ENCODE measurements at places on chromosomes 7 and 10. TPM values are rescaled to one million over a fixed set of nuclear protein-coding genes. Genes with fewer than 3 reads are reported as not detected.

GRCh38 chr10:125136087-125136486 lies 24.3 kb downstream of the CTBP2 start:
- DNase-seq: no peak

DNA sequence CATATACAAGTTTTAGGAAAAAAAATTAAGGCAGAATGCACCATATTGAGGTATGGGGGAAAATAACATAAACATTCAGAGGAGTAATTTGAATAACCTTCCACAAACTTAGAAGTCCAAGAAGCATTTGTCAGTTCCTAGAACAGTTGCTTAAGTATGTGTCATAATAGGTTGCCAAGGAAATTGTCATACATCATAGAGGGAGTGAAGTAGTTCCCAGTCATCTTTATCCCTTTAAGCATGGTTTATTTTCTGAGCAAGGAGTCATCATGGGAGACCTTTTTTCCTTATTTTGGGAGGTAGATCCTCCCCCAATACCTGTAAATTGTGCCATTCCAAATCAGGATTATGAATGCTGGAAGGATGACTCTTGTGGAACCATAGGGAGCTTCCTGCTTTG lies at the start of gene SSMEM1:
TSS of gene SSMEM1 (plus strand) at position 219 of the 400 bp plus-strand sequence. CDS start at position 270, 51 bp downstream.
- DNase-seq: no peak

DNA sequence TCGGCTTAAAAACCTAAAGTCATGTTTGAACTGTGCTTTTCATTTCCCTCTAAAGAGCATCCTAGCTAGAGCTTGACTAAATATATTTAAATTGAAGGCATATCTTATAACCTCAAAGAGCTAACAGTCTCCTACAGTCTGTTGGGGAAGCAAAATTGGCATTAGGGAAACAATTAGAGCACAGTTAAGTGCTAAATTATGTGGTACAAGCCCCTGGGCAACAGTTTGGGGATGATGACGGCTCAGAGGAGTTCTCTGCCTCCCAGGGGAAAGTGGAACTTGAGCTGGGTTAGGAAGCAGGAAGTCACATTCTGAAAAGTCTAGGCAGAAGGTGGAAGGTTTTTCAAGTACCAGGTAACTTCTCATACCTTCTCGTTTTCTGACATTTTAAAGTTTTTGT lies 18.6 kb upstream of the GOT1 start:
- no peak for DNase-seq

HOXA1 gene
- 0.40 TPM for total RNA-seq

- DNase-seq: no peak
Observed at GRCh38 chr7:155224116-155224811, 73.4 kb upstream of the INSIG1 start.

TMEM236 gene
- total RNA-seq: 0.46 TPM

DNA sequence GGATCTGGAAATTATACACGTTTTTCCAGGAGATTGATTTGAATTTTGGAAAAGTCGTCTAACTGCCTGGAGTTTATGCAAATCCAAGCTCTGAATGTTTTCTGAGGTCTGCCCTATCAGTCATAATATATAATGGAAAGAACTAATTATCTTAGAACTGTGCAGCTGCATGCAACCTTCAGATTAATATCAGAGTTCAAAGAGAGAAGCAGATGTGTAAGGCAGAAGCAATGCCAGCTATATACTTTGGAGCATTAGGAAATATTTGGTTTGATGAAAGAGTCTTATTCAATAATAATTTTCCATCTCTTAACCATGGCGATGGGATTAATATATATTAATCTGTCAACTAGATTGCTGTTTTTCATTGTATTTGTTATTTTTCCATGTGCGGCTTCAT lies 500.9 kb downstream of the NEBL start:
- no peak for DNase-seq

- no peak for DNase-seq
Observed at GRCh38 chr10:2680821-2681220, 386.5 kb upstream of the PFKP start.

- DNase-seq: no peak
Observed at GRCh38 chr10:117559712-117560111, 17.2 kb downstream of the EMX2 start.

GRCh38 chr7:101099969-101100781 lies 14.9 kb downstream of the TRIM56 start:
- DNase-seq: peak; percentile 93

GRCh38 chr7:50728184-50728583 lies 54.5 kb downstream of the GRB10 start:
- DNase-seq: no peak

DNA sequence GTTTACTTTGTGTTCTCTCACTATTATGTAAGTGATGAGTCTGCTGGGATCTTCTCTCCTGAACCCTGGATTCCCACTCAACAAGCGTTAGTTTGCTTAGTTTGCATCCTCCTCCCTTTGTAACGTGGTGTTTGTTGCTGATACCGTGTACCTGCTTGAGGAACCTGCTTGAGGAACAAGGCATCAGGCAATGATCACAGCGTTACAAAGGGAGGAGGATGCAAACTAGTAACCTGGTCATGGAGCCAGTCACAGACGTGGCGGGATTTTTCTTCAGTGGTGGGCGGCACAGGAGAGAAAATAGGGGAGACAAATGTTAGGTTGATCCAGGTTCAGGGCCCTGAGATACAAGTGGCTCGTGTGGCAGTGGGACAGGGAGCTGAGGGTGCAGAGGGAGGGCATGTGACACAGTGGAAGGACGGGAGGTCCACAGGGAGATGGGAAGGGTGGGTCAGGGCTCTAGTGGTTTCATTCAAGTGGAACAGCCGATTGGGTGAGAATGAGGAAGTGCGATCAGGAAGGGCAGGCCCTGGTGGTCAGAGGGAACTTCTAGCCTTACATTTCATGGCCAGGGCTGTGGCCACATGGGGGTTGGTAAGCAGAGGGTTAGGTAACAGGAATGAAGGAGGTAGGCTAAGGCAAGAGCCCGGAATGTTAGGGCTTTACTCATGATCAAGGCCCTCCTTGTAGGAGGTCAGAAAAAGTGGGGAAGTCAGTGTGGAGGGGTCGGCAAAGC lies 38.0 kb downstream of the SNX10 start:
- no peak for DNase-seq

GIMAP1 gene
- 5.1 TPM for total RNA-seq

DNA sequence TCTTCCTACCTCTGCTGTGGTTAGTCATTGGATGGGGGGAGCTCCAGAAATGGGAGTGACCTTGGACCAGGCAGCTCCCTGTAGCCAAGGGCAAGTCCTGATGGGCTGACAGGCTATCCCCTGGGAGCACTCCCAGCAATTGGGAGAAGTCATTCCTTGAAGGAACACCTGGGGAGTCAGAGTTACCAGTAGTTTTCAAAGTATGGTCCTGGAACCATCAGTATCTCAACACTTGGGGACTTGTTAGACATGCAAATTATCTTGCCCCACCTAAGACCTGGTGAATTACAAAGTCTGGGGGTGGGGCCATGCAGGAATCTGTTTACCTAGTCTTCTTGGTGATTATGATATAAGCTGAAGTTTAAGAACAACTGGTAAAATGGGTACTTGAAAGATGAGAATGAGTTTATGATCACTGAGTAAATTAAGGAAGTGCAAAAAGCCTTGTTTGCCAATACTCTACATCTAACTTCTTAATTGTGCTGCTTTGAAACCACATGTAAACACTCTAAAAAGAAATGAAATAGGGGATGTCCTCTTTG lies 287.3 kb upstream of the LRRN3 start:
- no peak for DNase-seq

GRCh38 chr10:20953120-20953519 lies 56.0 kb upstream of the NEBL start:
- no peak for DNase-seq

DNA sequence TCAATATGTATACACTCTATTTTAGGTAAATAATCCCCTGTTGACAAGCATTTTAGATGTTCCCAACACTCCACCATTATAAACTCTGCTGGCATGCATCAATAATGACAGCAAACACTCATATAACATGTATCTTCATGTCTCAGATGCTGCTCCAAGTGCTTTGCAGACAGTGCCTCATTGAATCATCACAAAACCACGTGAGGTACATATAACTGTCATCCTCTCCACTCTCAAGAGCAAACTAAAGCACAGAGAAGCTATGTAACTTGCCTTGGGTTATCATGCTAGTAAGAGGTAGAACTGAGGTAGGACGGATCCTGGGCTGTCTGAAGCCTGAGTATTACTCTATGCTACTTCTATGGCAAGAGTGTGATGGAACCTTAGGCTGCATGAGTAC lies 72.5 kb upstream of the GSDME start:
- DNase-seq: no peak

- no peak for DNase-seq
Observed at GRCh38 chr10:44043646-44044375, 341.1 kb downstream of the CXCL12 start.

DNA sequence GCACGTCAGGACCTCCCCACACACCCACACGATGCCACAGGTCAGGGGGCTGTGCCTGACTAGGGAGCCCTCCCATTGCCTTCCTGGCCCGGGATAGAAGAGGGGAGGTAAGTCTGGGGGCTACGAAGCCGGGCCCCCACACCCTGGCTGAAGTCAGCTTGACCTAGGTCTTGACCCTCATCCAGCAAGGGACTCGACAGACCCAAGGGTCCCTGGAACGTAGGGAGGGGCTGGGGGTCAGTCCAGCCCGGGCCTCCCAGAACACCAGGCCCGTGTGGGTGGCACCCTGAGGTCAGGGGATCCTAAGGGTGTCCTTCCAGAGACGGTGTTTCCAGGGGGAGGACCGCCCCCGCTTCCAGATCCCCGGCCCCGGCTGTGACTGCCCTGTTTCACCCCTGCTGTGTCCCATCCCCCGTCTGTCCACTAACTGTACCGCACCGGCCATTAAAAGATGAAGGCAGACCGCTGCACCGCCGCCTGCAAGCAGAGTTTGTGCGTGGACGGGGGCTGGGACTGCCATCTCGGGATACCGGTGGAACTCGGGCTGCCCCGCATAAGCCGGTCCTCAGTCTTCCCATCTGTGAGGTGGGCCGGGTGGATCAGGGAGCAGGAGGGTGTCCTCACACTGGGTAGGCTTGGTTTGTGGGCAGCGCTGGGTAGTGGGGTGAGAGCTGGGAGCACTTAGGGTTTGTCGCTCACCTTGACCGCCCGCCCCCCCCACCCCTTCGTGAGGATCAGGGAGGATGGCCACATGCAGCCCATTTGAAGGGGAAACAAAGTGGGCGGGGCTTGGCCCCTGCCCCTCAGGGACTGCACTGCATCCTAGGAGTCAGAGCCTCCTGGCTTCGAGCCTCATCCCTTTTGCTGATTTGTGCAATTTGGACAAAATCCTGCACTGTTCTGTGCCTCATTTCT lies 21.1 kb downstream of the SLC29A4 start:
- no peak for DNase-seq

DNA sequence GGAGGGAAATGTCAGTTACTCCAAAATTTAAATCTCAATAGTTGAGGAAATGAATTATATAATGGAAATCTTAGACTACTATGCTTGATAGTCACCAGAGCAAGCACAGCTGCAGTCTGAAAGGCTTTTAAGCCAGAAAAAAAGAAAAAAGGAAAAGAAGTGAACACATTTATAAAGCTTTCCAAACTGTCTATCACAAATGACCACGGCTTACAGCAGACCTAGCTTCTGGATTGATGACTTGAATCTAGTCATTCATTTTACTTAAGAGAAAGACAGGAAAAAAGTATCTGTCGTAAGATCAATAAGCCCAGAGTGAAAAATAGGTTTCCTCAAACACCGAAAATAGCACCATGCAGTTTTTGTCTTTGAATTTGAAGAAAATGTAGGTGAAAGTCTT lies 67.9 kb upstream of the OGDHL start:
- no peak for DNase-seq

MSMB gene
- 15.8 TPM for total RNA-seq

GRCh38 chr7:75966190-75966961 lies 28.0 kb downstream of the TMEM120A start:
- DNase-seq: peak; percentile 50

DNA sequence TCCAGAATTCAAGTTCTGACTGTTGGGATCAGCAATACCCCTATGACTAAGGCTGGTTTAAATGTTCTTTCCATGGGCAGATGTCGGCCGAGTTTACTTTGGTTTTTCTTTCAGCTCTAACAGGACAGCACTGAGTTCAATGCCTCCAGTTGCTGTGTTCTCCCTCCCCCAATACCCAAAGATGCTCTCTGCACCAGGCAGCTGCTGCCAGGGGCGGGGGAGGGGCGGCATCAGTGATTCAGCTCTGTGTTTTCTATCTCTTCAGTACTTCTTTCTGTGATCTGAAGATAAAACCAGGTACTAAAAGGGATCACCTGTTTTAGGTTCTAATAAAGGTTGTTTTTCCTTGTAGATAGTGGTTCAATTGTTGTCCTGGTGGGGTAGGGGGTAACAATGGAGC lies 576.7 kb upstream of the POT1 start:
- DNase-seq: no peak

NEURL1 gene
- total RNA-seq: 4.9 TPM

GRCh38 chr7:107962817-107963216 lies 40.1 kb downstream of the LAMB1 start:
- DNase-seq: no peak

CYP3A4 gene
- 9.7 TPM for total RNA-seq

DNA sequence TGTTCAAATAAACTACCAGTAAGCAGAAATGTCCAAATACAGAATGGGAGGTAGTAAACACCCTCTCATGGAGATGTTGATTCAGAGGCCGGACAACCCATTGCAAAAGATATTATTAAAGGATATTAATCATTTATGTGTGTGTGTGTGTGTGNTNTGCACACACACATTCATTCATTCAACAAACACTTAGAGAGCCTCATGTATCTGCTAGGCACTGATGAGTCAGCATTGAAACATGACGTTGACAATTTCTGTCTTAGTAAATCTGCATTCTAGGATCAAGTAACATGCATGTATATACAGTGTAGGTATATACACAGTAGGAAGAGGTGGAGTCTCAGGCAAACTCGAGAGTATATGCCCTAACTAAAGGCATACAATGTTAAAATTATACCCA lies 187.0 kb downstream of the ZNF365 start:
- no peak for DNase-seq

PPP1R17 gene
- not detected for total RNA-seq

DNA sequence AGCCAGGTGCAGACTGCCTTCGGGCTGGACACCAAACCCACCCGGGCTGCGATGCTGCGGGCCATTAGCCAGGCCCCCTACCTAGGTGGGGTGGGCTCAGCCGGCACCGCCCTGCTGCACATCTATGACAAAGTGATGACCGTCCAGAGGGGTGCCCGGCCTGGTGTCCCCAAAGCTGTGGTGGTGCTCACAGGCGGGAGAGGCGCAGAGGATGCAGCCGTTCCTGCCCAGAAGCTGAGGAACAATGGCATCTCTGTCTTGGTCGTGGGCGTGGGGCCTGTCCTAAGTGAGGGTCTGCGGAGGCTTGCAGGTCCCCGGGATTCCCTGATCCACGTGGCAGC lies 50.0 kb downstream of the VWA2 start:
- no peak for DNase-seq

GRCh38 chr10:123893651-123894050 lies 2.0 kb upstream of the CPXM2 start:
- no peak for DNase-seq

- no peak for DNase-seq
Observed at GRCh38 chr7:46934198-46934825, 647.6 kb downstream of the TNS3 start.

GRCh38 chr10:57785068-57785467 lies 482.6 kb downstream of the IPMK start:
- DNase-seq: no peak

PLEKHA1 gene
- total RNA-seq: 54.8 TPM

Measured in mucosa of gallbladder (tissue), 1 donor.